Hematopoietic multipotent progenitor cell treated with erythropoietin and hydrocortisone succinate and interleukin-3 and kit ligand, for 8 days (in vitro differentiated cells): ENCODE measurements at places on chromosomes 11 and 22.

GRCh38 chr11:67099831-67100324, 19.2 kb upstream of the KDM2A start:
- DNase-seq = no peak

GRCh38 chr11:44637487-44637886, 72.0 kb downstream of the CD82 start:
- DNase-seq = no peak

DNA sequence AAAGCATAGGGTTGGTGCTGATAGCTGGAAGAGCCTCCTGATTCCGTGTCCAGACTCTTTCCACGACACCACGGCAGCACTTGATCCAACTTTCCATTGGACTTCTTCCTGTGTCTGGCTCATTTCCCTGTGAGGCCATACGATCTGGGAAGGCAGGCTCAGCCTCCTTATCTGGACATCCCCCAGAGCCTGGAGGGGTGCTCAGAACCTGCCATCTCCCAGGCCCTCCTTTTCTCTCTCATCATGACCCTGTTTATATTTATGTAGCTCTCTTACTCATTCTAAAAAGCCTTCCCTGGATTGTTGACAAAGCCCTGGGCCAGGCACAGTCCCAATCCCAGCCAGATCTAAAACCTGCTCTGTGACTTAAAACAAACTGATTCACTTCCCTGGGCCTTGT, 7.8 kb upstream of the BCL9L start:
- DNase-seq = no peak

DNA sequence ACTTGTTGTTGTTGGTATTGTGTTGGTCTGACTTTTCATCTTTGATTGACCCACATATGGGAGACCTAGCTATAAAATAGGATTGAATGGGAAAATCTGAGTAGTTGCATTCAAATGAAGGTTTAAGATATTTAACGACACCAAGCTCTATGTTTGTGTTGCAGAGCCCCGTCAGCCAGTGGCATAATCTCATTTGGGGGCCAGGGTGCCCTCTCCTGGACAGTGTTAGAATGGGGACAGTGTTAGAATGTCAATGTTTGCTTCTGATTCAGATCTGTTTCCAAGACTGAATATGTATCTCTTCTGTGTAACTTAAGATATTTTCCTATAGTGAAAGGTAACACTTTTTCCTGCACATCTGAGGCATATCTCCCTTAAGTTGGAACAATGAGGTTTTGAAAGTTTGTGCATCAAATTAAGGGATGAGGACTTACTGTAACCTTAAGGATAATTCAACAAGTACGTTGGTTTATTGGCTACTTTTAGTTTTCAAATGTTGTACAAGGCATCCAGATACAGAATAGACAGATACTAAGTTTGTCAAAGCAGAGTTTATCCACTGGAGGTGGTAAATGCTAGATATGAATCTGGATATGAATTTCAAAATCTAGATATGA, 5.3 kb upstream of the OR52M1 start:
- DNase-seq = peak; percentile 58

DNA sequence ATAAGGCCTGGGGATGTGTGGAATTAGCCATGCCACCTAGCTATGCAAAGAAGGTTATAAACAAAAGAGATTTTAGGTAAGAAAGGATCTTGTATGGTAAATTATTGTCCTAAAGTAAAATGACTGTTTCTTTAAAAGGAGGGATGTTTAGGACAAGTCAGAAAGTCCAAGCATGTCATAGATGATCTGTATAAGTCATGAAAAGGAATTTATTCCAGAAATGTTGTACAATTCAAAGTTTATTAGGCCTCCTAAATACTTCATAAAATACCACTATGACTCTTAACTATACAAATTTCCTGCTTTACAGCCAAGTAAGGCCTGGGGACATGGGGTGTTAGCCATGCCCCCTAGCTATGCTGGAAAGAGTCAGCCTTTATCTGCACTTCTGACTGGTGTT, 22.7 kb downstream of the OR5A2 start:
- no peak for DNase-seq

GRCh38 chr11:102589047-102589459, 36.1 kb downstream of the MMP20 start:
- DNase-seq = no peak

- DNase-seq = no peak
Observed at GRCh38 chr11:63406458-63406857, 36.9 kb downstream of the SLC22A9 start.

- DNase-seq = peak; percentile 93
Observed at GRCh38 chr11:66981976-66982578, 7.0 kb downstream of the C11orf86 start.

DNA sequence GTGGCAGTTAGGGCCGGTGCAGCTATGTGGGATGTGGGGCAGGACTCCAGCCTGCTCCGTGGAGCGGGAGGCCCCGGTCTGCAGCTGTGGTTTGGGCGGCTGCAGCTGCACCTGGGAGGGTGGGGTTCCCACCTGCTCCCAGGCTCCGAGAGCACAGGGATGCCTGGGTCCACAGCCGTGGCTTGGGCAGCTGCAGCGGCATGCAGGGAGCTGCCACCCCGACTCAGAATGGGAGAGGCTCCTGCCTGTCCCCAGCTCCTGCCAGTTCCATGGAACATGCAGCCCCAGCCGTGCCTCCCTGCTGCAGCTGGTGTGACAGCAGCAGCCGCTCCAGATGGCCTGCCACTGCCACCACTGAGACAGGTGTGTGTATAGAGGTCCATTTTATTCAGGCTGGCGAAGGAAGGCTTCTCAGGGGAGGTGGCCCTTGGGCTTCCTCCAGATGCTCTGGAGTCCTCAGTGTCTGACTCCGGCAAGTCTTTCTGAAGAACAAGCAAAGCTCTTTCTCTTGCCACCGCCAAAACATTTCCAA, 21.8 kb upstream of the UPK3A start:
- DNase-seq = no peak

GRCh38 chr22:20221421-20222340, 46.4 kb downstream of the RTN4R start:
- DNase-seq = no peak

DNA sequence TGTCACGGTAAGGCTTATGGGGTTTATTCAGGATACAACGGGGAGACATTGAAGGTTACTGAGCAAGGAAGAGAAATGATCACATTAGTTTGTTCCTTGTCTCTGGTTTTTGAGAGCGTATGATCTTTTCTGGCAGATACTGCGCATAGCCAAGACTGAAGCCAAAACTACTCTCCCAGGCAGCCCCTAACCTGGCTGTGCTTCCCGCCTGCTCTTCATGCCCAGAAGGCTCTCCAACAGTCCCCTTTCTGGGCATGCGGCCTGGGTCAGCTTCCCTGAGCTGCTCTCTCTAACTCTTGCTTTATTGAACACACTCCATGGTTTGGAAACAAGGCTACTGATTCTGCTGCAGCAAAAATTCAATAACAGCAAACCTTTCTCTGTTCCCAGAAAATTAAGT, 306.6 kb downstream of the BUD13 start:
- no peak for DNase-seq

DNA sequence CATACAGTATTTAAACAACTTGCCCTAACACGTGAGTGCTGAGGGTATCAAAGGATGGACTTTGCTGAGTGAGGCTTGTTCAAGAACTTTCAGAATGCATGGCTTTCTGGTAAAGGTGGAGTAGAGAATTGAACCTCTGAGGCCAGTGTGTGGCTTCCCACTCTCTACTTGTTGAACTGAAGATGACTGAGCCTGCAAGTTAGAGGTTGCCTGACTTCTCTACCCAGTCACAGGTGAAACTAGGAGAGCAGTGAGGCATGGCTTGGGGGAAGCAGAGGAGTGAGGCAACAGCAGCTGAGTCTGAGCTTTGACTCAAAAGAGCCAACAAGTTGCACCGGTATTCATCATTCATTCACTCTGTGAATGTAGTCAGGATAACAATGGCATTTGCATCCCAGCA, 256.4 kb upstream of the SESN3 start:
- DNase-seq = no peak

- no peak for DNase-seq
Observed at GRCh38 chr11:133305208-133305956, 226.9 kb downstream of the OPCML start.

- DNase-seq = no peak
Observed at GRCh38 chr11:47409440-47410369, 1.3 kb downstream of the SLC39A13 start.

- peak; percentile 79 for DNase-seq
Observed at GRCh38 chr11:65884716-65885092, 3.6 kb downstream of the FIBP start.

- peak; percentile 53 for DNase-seq
Observed at GRCh38 chr11:114080219-114080618, 20.7 kb downstream of the ZBTB16 start.

GRCh38 chr22:32922186-32922585, 120.7 kb downstream of the TIMP3 start:
- DNase-seq = no peak

GRCh38 chr11:126304457-126305075, 706 bp downstream of the DCPS start:
- DNase-seq = peak; percentile 30

DNA sequence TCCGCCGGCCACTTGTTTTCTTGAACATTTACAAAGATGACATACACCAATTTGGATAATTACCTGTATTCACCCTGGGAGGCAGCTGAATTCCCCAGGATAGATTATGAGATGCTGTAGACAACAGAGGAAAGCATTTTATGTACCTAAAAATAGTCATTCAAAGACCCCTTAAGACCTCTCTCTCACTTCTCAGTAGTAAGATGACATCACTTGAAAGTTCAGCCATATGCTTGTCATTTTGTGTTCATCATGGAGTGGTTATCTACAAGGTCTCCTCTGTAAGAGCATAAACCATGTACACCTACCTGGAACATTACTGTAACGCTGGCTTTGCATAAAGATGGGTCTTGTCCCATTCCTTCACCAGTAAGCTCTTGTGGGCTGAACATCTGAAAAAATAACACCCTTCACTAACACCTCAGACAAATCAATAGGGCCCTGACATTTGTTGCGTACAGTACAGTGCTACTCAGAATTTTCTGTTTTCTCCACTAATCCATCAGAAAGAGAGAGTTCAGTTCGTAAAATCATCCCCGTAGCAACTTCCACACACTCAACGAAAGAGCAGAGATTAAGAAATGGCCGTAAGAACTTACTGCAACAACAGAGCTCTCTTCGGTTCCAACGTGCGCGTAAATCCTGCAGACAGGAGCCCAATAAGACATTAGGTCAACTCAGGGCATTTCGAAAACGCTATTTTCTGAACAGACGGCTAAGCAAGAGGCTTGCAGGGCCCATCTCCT, 15.6 kb upstream of the WDR74 start:
- DNase-seq = peak; percentile 55

GRCh38 chr11:35967042-35967441, 23.2 kb downstream of the LDLRAD3 start:
- no peak for DNase-seq

GRCh38 chr22:19710020-19710768, 4.1 kb upstream of the SEPTIN5 start:
- DNase-seq = no peak

- DNase-seq = no peak
Observed at GRCh38 chr11:112786886-112787530, 174.2 kb upstream of the NCAM1 start.

GRCh38 chr22:32587449-32587848, 112.8 kb downstream of the FBXO7 start:
- no peak for DNase-seq

DNA sequence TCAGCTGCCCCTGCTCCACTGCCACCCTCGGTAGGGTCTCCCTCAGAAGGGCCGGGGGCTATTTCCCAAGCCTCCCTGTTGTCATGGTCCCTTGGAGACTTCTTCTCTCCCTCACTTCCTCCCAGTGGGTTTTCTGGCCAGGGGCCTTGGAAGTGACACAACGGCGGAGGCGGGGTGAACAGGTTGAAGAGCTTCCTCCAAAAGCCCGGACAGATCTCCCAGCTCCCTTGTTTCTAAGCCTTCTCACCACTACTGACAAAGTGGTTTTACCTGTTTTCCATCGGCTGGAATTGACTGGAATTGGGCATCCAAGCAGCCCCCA, 14.5 kb downstream of the MYH9 start:
- DNase-seq = no peak

GRCh38 chr11:60844045-60844869, 2.3 kb downstream of the CCDC86 start:
- no peak for DNase-seq
